AG09309 (cell line): ENCODE measurements at places on chromosomes 12 and 14.

- DNase-seq, result no peak
Measured at GRCh38 chr12:84464616-84465015, 448.0 kb downstream of the SLC6A15 start.

DNA sequence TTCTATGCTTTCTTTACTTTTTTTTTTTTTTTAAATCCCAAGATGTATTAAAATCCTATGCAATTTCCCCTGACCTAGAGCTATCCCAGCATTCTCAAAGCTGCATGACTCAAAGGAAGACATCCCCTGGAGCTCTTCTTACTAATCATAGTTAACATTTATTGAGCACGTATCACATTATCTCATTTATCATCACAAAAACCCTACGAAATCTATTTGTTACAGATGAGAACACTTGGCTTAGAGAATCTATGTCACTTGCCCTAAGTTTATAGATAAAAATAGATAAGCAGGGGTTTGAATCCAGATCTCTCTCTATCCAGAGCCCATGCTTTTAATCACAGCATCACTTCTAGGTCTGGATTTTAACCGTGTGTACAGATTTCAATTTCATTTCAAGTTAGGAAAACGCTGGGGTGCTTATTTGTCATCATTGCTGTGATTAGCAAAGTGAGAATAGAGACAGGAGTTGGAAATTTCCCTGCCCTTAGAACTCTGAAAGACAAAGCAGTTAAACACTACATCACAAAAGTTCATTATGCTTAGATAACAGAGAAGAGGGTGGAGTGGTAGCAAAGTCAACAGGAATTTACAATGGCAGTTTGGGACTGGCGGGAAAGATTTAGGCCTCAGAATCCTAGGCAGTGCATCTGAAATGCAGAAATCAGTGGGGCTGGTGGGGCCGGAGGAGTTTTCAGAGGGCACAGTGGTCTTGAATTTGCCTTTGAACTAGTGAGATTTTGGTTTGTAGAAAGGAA lies 177.7 kb upstream of the FRMD6 start:
- peak; percentile 57 for DNase-seq

GRCh38 chr14:69354383-69355153 lies 43.5 kb downstream of the ERH start:
- DNase-seq, result no peak

GRCh38 chr14:72605096-72605920 lies 288.6 kb downstream of the DPF3 start:
- DNase-seq, result no peak

- DNase-seq, result no peak
Measured at GRCh38 chr12:79559591-79559990, 131.2 kb downstream of the PAWR start.

DNA sequence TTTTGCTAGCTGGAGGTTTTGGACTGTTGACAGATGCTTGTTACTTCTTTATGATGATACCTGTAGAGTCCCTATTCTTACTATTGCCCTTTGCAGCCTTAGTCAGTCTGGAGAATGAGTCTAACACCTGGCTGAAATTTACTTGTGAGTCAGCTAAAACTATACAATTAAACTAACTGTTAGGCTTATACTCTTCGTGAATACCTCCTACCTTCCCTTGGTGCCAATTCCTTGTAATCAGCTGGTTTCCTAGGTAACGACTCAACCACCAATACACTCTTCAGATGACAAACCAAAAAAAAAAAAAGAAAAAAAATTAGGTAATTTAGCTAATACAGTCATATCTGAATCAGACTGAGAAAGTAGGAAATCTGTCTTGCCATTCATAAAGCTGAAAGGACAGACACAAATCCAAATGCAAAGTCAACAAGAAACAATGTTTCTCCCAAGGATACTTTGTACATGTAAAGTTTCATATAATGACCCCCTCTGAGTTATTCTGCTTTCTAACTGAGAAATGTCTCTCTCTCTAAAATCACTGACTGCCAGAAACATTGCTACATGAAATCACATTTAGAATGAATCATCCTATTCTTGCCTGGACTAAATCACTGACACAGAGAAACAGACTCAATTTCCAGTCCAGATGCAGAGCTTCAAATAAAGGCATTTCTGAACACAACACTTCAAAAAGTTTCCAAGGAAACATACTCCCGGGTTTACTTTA lies 56.5 kb upstream of the CDKL1 start:
- peak; percentile 37 for DNase-seq

- no peak for DNase-seq
Measured at GRCh38 chr14:93011650-93012325, 88.8 kb downstream of the CHGA start.

- DNase-seq, result no peak
Measured at GRCh38 chr12:132363661-132364347, 34.4 kb upstream of the GALNT9 start.

DNA sequence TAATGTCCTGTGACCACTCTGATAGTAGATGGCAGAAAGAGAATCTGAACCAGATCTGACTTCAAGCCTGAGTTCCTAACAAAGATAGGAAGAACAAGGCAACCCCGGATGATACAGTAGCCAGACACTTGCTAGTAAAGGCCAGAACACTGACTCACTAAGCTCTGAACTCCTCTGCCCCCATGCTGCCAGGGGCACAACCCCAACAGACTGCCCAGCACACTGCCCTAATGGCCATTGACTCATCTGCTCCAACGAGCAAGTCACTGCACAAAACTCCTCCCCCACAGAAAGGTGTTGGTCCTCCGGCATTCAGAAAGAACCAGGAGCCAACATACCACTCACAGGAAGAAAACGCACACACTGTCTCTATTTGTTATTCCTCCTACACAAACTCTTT lies 179.6 kb upstream of the NUDT4 start:
- no peak for DNase-seq

GRCh38 chr14:32696325-32697091 lies 242.2 kb upstream of the NPAS3 start:
- no peak for DNase-seq

DNA sequence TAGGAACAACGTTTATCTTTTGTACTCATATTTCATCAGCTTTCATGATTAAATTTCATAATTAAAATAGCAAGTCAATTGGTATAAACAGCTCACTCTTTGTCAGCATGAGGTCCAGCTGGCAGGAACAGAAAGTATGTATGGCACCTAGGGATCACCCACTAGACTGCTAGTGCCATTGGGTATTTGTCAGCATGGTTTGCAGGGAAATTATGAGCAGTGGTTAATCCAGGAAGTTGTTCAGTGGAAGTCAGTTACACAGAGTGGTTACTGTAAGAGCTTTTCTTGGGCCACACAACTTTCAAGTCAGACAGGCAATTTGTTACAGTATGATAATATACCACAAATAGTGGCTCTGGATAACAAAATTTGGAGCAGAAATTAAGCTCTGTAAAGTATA lies 340.3 kb upstream of the RGS6 start:
- DNase-seq, result peak; percentile 74

GRCh38 chr14:90456551-90456950 lies 59.7 kb downstream of the CALM1 start:
- no peak for DNase-seq

DNA sequence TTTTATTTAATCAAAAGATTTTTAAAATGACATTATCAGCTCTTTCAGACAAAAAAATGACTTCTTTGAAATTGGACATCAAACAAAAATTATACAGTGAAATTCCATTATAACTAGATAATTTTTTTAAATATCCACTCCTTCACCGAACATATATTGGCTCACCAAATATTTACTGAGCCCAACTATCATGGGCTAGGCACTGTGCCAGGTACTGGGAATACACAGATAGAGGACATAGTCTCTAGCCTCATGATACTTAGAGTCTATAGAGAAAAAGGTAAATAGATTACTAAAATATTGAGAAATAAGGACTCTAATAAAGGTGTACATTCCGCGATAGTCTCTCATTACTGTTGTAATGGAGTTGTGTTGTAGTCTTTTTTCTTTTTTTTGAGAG lies 219.9 kb downstream of the SEC23A start:
- DNase-seq, result no peak

- no peak for DNase-seq
Measured at GRCh38 chr14:66085665-66086064, 400.5 kb upstream of the CCDC196 start.

- DNase-seq, result no peak
Measured at GRCh38 chr14:91861091-91861490, 6.2 kb downstream of the TC2N start.

DNA sequence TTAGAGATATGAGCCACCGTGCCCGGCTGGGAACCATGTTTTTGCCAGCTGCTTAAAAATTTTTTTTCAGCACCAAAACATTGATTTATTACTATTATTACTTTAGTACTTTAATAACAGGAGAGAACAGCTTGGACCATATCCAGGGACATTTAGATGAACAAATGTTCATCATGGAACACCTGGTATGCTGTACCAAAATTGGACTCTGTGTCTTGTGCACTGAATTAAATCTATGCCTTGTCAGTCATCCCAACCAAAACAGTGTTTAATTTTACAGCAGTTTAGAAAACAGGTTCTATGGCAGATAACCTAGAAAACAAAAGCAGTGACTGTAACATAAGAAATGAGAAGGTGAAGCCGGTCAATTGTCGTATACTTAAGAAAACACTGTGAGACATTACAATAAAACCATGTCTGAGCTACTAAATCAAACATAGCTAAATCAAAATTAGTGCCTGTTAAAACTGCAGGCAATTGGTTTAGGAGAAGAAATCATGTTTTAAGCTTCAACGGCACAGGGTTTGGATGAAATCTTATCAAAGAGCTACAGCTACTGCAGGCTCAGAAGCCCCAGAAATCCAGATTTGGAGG lies 58.2 kb upstream of the PYGL start:
- no peak for DNase-seq

DNA sequence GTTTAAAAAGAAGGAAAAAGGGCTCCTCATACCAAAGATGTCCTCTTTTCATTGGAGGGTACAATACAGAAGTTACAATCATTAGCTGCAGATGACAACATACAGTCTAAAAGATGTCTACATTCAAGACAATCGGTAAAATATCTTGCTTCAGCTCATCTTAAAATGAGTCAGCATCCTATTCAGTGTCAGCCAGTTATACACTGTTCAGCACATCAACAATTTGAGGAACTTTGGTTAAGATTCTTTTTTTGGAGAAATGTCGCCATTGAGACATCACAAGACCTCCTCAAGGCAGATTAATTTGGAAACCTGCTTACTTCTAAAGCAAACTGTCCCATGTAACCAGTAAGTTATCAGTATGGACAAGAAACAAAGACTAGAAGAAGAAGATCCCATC lies 100.7 kb upstream of the SLC38A4 start:
- DNase-seq, result no peak

DNA sequence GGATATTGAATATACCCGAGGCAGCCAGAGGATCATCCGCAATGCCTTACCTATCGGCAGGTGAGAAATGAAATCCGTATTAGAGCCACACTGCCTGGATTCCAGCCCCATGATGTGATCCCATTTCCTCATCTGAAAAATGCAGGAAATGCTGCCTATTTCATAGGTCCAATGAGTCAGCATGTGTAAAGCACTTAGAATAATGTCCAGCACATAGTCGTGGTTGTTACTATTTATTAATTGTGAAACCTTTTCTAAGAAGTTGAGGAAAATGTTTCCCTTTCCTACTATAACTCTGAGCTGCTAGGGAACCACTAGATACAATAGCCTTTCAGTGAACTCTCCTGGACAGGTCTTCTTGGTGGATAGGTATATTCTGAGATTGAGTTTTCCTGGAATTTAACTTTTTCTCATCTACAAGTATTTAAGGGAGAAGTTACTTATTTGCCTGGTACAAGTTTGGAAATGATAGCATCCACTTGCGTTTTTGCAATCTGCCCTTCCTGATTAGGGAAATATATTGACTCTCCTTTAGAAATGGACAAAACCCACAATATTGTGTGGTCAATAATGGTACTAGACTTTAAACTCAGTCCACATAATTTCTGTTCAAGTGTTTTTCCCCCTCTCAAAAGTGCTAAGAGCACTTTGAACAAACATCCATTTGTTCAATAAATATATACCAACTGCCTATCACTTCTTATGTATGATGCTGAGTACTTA lies 12.2 kb downstream of the POLR3B start:
- DNase-seq, result peak; percentile 67

- DNase-seq, result no peak
Measured at GRCh38 chr12:2034633-2035430, 18.0 kb upstream of the CACNA1C start.

DNA sequence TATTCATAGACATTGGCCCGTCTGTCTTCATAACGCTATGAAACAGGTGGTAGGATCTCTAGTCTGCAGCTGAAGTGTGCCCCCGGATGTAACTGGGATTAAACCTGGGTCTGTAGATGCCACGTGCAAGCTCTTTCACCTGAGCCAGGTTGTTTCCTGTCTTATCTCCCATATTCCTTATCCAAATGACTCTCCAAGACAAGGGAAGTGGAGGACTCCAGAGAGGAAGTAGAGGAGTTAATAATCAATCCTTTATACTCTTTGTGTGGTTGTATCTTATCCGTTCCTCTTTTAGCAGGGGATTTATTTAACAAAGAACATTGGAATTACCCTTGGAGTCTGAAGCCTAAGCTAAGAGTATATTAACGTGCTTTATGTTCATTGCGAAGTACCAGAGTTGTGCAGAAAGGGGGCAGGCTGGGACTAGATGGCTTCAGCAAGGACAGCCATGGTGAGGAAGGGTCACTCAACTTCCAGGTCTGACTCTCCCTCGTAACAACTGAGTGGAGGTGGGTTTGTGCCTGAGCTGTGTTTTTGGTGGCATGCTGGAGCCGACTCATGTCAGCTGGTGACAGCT lies 82.8 kb downstream of the RIN3 start:
- DNase-seq, result no peak

DNA sequence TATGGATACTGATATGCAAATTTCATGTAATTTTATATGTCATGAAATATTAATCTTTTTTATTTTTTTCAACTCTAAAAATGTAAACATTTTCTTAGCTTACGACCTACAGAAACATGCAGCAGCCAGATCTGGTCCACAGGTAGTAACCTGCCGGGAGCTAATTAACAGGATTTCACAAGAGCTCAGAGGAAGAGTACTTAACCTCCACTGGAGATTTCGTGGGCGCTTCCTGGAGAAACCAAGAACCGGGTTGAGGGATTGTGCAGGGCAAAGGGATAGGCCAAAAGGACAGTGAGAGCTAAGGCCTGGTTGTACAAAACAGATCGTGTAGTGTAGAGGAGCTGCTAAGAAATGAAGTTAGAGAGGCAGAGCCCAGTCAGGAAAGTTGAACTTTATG lies 315.7 kb downstream of the PAWR start:
- no peak for DNase-seq

- no peak for DNase-seq
Measured at GRCh38 chr14:77498984-77499527, 440 bp upstream of the ISM2 start.

GRCh38 chr14:103138301-103139131 lies 15.3 kb downstream of the TNFAIP2 start:
- DNase-seq, result no peak
